ENCODE measurements at places on chromosomes 2 and 18. TPM values are rescaled to one million over a fixed set of nuclear protein-coding genes. Genes with fewer than 3 reads are reported as not detected.

GRCh38 chr2:102264952-102265351 lies 46.4 kb upstream of the IL1RL1 start:
- DNase-seq, result no peak
- no peaks in the 10 kb centered on the region for H3K27me3 ChIP-seq
- no peaks in the 10 kb centered on the region for H3K4me1 ChIP-seq

GRCh38 chr2:36667931-36668330 lies 28.6 kb upstream of the VIT start:
- no peak for DNase-seq
- H3K4me1 ChIP-seq, result peaks cover 4% of the 10 kb centered on the region
- H3K27ac ChIP-seq, result no peak overlapping the region
- H3K36me3 ChIP-seq, result no peaks in the 10 kb centered on the region

FOXI3 gene
- not detected for total RNA-seq

AOX1 gene
- total RNA-seq, result 54.9 TPM

SKA1 gene
- 11.6 TPM for total RNA-seq

ADAM23 gene
- 0.22 TPM for total RNA-seq
